Cortex of kidney (tissue), 1 donor: ENCODE measurements at places on chromosomes 12 and 14.

- no peak for DNase-seq
Measured at GRCh38 chr12:45357539-45358417, 141.9 kb downstream of the ANO6 start.

DNA sequence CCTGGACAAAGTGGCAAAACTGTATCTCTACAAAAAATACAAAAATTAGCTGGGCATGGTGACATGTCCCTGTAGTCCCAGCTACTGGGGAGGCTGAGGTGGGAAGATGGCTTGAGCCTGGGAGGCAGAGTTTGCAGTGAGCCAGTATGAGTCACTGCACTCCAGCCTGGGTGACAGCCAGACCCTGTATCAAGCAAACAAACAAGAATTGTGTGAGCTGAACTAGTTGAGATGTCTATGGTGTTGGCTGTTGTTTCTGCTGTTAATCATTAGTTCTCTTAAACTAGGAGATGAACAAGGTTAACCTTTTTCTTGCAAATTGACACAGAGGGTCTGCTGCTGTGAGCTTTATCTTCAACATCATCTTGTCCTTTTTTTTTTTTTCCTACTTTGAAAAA is 23.6 kb downstream of the RASSF3 start:
- no peak for DNase-seq

GRCh38 chr14:60133487-60133886 is 31.7 kb downstream of the DHRS7 start:
- no peak for DNase-seq

GRCh38 chr12:43655586-43655985 is 103.0 kb downstream of the PUS7L start:
- DNase-seq = no peak

DNA sequence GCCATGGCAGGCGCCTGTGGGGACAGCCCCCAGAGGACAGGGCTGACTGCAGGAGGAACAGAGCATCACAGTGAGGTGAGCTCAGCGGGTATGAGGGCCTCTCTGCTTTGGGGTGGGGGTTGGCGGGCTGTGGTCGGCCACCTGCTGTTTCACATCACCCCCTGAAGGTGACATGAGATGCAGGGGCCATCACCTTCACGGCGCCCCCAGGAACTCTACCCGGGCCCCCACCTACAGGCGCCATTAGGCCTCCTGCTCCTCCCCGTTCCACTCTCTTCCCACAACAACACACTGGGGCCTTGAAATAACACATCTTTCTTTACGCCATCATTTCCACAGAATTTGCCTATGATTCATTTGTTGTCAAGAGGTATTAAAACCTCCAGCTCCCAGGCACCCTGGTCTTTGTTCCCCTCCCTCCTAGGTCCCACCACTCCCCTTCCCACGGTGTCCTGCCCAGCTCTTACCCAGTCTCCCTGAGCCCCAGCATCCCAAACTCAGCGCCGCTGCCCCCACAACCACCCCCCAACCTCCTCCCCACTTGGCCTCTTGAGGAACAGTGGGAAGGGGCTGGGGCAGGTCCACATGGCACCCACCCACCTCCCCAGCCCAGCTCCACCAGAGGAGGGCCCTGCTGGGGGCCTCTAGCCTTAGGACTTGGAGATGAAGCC is 12.7 kb upstream of the HDAC7 start:
- DNase-seq = no peak

GRCh38 chr14:90508536-90509254 is 111.9 kb downstream of the CALM1 start:
- no peak for DNase-seq

GRCh38 chr12:116731801-116732200 is 6.1 kb downstream of the SPRING1 start:
- no peak for DNase-seq

DNA sequence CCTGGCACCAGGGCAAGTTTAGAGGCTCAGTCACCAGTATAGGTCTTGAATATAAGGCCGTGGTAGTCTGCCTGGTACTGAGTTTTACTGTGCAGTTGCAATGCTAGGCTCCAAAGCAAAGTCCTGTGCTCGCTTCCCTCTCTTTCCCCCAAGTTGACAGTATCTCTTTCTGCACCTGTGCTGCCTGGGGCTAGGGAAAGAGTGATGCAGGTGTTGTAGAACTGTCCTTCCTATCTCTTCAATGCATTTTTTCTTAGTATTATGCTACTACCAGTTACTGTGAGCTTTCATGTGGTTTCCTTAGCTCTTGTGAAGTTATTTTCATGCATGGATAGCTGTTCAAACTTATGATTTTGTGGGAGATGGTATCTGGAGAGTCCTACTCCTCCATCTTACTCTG is 359.2 kb downstream of the SYT1 start:
- DNase-seq = no peak

DNA sequence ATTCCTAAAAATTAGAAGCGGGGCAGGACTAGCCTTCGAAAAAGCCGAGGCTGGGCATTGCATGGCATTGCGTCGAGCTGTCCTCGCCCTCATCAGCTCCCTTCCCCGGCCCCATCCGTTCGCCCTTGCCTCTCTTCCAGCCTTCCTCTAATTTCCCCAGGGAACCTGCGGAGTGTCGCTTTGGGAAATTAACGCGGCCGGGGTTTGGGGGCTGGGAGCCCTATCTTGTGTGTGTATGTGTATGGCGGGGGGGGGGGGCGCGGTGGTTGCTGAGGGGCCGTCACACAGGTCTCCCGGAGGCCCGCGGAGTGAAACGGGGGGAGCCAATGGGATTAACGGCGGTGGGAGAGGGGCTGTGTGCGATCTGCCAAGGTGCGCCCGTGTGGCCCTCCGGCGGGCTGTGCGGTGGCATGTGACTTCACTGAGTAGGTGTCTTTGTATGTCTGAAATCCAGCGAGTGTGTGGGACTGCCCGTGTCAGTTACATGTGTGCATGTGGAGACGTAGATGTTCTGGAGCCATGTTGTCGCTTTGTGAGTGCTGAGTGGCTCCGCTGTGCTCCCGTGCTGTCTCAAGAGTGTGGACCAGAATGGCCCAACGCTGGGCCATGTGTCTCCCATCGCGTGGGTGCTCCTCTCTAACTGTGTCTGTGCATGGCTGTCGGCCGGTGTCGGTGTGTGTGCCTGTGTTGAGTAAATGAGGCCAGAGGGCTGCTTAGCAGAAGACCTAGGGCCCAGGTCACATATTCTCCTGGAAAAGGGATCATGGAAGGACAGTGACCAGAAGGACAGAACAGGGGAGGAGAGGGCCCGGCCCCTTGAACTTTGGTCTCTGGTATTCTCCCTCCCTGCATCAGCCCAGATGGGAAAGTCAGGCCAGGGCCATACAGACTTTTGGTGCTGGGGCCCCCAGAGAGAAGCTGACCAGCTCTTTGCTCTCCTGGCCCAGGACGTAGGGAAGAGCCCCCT is 1.5 kb downstream of the PTMS start:
- DNase-seq = no peak

GRCh38 chr12:85310025-85310424 is 30.0 kb downstream of the ALX1 start:
- no peak for DNase-seq

GRCh38 chr12:25320123-25321006 is 69.6 kb upstream of the KRAS start:
- DNase-seq = no peak

DNA sequence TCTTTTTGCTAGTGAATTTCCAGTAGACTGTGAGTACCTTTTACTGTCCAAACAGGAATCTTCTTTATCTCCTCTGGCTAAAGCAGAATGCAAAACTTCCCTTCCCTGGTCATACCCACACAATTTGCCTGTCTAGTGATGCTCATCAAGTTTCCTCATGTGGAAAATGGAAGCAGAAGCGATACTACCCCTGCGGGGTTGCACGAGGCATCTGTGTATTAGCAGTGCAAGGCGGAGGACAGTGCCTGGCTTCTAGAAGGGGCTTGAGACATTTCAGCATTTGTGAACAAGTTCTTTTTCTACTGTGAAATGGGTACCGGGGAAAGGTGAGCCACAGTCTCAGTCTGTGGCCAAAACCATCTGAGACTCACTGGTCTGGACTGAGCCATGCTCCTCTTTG is 340.9 kb downstream of the AACS start:
- DNase-seq = no peak

- no peak for DNase-seq
Measured at GRCh38 chr14:77869340-77869739, 69.4 kb downstream of the ADCK1 start.

DNA sequence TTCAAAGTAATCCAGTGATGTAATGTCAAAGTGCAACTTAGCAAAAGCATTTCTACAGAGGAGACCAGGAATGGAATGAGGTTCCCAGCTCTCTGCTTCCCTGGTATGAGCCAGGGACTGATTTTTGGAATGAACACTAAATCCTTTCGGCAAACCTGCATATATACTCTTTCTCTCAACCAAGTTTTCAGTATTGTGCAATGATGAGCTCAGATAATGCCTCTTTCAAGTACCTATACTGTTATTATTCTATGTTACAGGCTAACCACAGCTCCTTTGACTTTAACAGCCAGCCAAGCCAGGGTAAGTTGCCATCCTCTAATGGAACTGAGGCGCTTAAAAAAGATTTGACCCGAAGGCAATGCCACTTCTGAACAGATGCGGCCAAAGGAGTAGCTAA is 104.9 kb upstream of the FSCB start:
- DNase-seq = no peak

- DNase-seq = no peak
Measured at GRCh38 chr12:69502345-69503081, 32.3 kb downstream of the FRS2 start.

DNA sequence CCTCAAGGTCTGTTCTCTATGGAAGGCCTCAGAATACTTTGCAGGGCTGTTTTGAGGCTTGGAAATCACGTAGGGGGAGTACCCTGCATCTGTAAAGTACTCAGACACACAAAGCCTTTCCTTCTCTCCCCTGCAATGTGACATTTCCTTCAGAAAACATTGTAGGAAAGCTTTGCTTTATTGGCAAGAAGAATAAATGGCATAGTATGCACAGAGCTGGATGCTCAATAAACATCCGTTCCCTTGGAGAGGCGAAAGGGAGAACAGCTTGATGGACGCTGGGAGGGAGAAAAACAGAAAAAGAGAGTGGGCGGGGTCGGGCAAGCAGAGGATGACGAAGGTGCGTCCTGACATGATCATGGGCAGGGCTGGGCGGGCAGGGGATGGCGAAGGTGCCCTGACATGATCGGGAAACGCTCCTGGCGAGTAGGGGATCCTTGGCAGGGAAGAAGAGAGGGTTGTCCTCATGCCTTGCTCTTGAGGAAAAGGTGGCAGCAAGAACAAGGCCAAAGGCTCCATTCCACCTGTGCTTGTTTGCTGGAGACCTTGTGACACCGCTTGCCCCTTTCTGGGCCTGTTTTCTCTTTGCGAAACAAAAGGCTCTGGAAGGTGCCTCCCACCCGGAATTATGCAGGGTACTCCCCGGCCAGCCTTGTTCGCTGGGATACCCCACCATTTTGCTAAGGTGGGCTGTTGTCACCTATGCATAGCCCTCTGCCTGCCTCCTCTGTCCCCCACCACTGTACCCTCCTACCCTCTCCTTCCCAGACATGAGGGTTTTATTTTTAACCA is 21.1 kb downstream of the IRF2BPL start:
- no peak for DNase-seq

DNA sequence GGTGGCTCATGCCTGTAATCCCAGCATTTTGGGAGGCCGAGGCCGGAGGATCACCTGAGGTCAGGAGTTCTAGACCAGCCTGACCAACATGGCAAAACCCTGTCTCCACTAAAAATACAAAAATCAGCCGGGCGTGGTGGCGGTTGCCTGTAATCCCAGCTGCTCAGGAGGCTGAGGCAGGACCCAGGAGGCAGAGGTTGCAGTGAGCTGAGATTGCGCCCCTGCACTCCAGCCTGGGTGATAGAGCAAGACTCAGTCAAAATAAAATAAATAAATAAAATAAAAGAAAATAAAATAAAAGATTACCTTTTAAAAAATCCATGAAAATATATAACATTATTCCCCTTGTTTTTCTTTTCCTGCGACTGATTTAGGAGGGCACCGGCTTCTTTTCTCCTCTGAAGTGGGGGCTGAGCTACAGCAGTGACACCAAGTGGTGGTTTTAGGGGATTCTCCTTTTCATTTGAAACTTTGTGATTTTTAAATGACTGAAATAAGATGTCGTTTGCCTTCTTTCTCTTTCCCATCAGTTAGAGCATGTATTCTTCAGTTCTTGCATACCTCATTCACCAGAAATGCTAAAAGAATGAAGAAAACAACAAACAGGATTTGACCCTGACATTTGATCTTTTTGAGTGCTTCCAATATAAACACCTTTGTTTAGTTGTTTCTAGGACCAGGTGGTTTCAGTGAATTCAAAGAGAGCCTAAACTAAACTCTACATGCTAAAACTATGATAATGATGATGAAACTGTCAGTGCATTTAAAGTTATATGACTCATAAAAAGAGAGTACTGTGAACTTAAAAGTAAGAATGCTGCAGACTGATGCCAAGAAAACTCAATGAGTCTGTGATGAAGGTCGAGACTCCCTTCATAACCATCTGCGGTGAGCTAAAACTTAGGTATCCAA is 22.6 kb upstream of the PKP2 start:
- DNase-seq = no peak

- DNase-seq = no peak
Measured at GRCh38 chr14:55329999-55330710, 58.9 kb downstream of the FBXO34 start.

GRCh38 chr12:92730758-92731157 is 28.0 kb downstream of the PLEKHG7 start:
- no peak for DNase-seq

- DNase-seq = no peak
Measured at GRCh38 chr12:99334285-99335056, 313.1 kb upstream of the GARIN6 start.

- DNase-seq = no peak
Measured at GRCh38 chr12:70230934-70231606, 12.2 kb upstream of the CNOT2 start.

DNA sequence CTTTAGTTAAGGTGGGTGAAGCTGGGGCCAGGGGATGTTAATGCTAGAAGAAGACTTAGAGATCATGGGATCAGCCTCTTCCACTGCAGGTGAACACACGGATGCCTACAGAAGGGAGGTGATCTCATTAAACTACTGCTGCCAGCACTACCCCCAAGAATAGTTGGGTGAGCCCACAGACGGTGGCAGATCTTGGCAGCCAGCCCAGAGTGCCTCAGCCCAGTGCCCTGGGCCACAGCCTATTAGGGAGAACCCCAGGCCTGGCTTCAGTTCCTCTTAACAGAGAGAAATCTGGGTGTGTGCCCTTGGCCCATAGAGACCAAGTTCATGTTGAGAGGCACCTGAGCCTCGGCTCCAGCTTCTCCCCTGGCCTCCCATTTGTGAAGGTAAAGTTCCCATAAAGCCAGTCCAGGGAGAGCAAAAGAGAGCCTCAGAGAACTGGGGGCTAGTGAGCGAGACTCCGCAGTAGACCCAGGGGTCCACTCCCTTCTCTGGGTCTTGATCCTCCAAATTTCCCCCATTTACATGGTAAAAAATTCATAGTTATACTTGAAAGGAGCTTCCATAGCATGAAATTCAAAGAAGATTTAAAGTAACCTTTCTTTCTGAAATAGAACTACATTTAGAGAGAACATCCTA is 125.0 kb upstream of the CCND2 start:
- DNase-seq = no peak
